ENCODE measurements at places on chromosomes 13 and 19.

DNA sequence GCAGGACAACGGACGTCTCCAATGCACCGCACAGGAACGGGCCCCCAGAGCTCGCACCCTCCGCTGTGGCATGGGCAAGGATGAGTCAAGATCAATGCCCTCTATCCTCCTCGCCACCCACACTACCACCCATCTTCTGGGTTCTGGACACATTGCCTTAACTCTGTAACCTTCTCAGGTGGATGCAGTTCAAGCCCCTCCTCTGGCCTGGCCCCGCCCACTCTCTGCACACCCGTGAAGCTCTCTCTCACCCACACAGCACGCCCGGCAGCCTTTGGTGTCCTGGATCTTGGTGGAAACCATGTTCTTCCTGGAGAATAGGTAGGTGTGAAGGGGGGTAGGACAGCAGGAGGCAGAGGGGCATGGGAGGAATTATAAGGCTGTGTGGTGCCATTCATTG is 20.7 kb downstream of the MAP4K1 start:
- DNase-seq, result no peak

- no peak for DNase-seq
These were observed 94.3 kb upstream of the PABPC3 start for GRCh38 chr13:25001476-25002206.

GRCh38 chr13:28000567-28000966 is 12.1 kb upstream of the URAD start:
- no peak for DNase-seq

DNA sequence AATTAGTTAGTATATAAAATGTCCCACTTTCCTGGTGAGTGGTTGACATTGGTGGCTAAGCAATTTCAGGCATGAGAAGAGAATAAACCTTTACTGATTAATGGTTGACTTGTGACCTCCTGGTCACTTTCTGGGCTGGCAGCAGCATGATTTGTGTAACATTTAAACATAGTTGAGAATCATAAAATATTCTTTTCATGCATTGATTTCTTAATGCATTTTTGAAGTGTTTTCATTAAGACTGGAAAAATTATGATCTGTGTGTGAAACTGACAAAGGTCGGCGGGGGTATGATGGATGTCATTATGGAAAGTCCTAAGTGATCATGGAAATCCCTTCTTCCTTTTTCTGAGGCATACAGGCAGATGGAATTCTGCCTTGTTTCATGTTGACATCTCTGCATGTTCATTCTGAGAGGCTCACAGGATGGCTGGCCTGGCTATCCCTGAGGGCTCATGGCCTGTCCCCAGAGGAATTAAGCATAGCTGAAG is 98.7 kb upstream of the RNF113B start:
- no peak for DNase-seq

GRCh38 chr13:97319113-97319720 is 97.1 kb downstream of the MBNL2 start:
- DNase-seq, result no peak

Data from activated T-cell treated with anti-CD3 and anti-CD28 coated beads, Interleukin-2, amount 50 U/mL, for 24 hours (primary cell).